ENCODE measurements at places on chromosomes 1 and 21.

DNA sequence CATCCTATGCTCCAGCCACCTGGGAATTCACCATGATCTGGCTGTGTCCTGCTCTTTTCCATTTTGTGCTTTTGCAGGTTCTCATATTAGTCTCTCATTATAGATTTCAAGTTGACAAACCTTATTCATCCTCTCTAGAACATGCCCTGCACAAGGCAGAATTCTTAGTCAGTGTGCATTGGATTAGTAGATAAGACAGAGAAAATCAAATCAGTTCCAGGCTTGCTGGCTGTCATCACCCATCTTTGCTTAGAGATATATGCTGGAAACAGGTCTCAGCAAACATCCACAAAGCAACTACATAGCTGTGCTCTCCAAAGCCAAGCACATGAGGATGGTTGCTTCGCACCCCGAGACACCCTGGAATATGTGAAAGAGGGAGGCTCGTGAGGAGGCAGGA lies 24.8 kb downstream of the TSPAN2 start:
- DNase-seq: no peak

- no peak for DNase-seq
These were observed at the start of gene GRHL3 for GRCh38 chr1:24319312-24319863. TSS of gene GRHL3 (plus strand) at chr1:24319357. CDS start at chr1:24319552, 195 bp downstream.

DNA sequence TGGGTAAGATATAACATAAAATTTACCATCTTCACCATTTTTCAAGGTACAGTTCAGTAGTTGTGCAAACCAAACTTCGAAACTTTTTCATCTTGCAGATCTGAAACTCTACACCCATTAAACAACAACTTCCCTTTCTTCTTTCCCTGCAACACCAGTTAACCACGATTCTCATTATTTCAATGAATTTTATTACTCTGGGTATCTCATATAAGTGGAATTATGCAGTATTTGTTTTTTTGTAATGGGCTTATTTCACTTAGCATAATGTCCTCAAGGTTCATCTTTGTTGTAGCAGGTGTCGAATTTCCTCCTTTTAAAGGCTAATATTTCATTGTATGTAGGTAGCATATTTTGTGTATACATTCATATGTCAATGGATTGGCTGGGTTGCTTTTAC lies 146.1 kb downstream of the SPATA46 start:
- DNase-seq: no peak

- no peak for DNase-seq
These were observed 94.6 kb upstream of the AKT3 start for GRCh38 chr1:243944429-243945160.

DNA sequence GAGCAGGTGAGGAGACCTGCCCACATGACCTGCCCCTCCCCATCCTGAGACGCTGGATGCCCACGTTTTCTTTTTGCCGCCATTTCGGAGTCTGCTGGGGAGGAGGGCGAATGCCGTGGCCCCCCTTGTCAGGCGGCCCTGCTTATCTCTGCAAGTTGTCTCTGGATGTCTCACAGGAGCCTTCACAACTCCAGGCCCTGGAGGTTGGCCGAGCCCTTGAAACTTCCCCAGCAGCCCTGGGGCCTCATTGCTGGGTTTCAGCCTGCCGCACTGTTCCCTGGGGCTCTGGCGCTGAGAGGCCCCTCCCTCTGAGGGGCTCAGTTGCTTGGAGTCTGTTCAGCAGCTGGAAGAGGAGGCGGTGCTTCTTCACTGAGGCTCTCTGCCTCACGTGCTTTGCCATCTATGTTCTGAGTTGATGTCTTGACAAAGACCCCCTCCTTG lies 29.8 kb upstream of the ZBTB21 start:
- no peak for DNase-seq

All from NCI-H460 (cell line).